ENCODE measurements at places on chromosomes 13 and 19. TPM values are rescaled to one million over a fixed set of nuclear protein-coding genes. Genes with fewer than 3 reads are reported as not detected.

DNA sequence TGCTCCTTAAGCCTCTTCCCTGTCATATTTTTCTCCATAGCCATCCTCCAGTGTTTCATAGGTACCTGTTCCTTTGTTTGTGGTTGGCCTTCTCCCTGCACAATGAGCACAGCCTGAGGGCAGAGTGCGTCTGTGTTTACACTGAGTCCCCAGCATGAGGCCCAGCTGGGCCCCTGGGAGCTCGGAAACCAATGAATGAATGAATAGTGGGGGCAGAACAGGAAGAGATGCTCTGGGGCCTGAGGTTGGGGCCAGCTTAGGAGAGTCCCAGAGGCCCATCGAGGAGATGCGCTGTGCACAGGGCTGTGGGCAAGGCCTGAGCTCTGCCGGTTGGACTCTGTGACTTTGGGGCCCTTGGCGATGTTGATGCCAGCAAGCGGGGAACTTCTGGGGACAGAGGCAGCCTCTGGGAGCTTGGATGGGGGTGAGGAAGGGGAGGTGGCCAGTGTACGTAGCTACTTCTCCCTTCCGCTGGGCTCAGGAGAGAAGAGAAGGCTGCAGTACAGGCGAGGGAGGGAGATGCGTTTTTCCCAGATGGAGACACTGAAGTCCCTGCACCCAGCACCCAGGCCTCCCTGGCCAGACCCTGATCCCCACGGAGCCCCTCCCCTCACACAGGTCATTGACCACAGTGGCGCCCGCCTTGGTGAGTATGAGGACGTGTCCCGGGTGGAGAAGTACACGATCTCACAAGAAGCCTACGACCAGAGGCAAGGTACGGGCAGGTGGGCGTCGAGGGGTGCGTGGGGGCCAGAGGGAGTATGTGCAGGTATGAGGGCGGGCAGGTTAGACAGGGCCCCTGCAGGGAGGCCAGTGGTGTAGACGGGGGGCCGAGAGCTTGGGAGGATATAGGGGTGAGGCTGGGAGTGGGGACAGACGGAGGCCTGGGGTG is 5.1 kb downstream of the TBCB start:
- H3K4me1 ChIP-seq = peaks cover 8% of the 10 kb centered on the region
- DNase-seq = no peak
- H3K4me3 ChIP-seq = no peak overlapping the region
- peaks cover 15% of the 10 kb centered on the region for H3K36me3 ChIP-seq
- H3K27ac ChIP-seq = no peak overlapping the region

DNA sequence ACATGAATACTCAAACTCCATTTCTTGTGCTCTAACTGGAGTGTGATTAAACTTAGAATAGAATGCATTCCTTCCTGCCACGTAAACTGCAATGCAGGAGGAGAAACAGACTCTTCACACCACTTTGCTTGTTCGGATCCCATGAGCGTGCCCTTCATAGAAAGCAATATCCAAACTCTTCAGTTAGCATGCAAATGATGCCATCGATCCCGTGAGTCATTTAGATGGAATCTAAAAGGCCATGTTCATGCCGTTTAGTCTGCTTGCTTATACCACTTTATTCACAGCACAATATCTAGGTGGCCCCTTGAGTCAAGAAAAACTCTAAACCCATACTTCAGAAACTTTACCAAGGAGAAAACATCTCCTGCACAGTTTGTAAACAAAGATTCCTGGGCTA is 225.8 kb downstream of the OXGR1 start:
- H3K27ac ChIP-seq = no peak overlapping the region
- no peaks in the 10 kb centered on the region for H3K36me3 ChIP-seq
- H3K4me1 ChIP-seq = no peaks in the 10 kb centered on the region
- H3K27me3 ChIP-seq = no peaks in the 10 kb centered on the region
- no peak for DNase-seq
- H3K4me3 ChIP-seq = no peak overlapping the region

DNA sequence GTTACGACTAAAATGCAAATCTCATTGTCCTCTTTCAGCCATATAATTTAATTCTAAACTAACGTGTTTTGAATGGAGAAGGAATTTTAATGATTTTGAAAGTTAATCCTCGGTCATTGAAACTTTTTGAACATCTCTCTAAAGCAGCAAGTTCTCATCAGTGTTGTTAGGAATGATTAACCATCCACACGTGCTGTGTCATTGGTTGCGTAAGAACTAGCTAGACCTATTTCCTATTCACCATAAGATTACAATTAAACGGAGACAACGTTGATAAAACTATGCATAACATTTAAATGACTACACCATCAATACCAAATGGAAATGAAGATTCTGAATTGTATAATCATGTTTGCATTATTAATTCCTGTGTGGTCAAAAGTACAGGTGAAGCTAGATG is 155.6 kb upstream of the IRS2 start:
- no peaks in the 10 kb centered on the region for H3K36me3 ChIP-seq
- H3K4me1 ChIP-seq = no peaks in the 10 kb centered on the region
- H3K27me3 ChIP-seq = no peaks in the 10 kb centered on the region
- H3K4me3 ChIP-seq = no peak overlapping the region
- DNase-seq = peak; percentile 7
- no peak overlapping the region for H3K27ac ChIP-seq

DNA sequence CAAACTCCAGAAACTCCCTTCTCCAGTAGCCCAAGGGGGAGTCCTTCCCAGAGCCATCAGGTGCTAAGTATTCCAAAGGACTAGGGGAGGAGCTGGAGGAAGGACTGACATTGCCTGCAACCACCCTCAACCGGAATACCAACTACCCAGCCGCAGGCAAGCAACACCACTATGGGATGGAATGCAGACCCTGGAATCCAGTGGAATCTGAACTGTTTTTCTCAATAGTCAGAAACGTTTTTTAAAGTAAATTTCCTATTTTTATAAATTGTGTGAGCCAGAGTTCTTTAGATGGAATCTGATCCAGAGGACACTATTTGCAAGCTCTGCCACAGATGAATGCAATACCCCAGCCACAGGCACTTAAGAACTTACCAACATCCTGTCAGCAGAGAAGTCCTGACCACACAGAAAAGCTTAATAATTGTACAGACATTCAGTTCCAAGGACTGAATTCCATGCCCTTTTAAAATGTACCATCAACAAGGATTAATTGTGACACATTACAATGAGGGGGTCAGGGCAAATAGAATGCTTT is 92.1 kb downstream of the USP12 start:
- H3K4me1 ChIP-seq = peaks cover 6% of the 10 kb centered on the region
- H3K27ac ChIP-seq = no peak overlapping the region
- DNase-seq = no peak
- H3K36me3 ChIP-seq = no peaks in the 10 kb centered on the region
- no peak overlapping the region for H3K4me3 ChIP-seq
- no peaks in the 10 kb centered on the region for H3K27me3 ChIP-seq

Gene KCNRG
- total RNA-seq = 0.69 TPM

- H3K36me3 ChIP-seq = no peaks in the 10 kb centered on the region
- no peaks in the 10 kb centered on the region for H3K27me3 ChIP-seq
- no peaks in the 10 kb centered on the region for H3K4me1 ChIP-seq
Observed at GRCh38 chr19:16266586-16266942, 58.1 kb upstream of the KLF2 start.

GRCh38 chr13:30169442-30169841 is 137.9 kb downstream of the KATNAL1 start:
- DNase-seq = no peak
- H3K4me1 ChIP-seq = no peaks in the 10 kb centered on the region
- no peak overlapping the region for H3K4me3 ChIP-seq
- no peak overlapping the region for H3K27ac ChIP-seq
- H3K36me3 ChIP-seq = no peaks in the 10 kb centered on the region

DNA sequence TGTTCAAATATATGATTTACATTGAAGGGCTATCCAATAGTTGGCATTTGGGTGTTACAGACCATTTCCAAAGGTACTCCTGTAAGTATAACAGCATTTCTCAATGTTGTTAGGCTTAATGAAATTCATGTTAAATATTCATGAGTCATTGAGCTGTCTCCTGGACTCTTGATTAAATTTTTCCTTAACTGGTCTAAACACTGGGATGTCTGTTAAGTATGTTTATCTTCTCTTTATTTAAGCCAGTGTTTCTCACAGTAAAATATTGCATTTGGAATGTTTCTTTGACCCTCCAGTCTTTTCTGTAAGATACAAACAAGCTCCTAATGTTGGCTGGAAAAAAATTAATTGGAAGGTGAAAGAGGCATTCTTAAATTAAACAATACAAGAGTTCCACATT is 402.5 kb upstream of the HTR2A start:
- no peaks in the 10 kb centered on the region for H3K36me3 ChIP-seq
- H3K4me1 ChIP-seq = no peaks in the 10 kb centered on the region

GRCh38 chr13:80668452-80668851 is 327.5 kb upstream of the SPRY2 start:
- no peak overlapping the region for H3K27ac ChIP-seq
- H3K4me3 ChIP-seq = no peak overlapping the region
- DNase-seq = no peak
- no peaks in the 10 kb centered on the region for H3K36me3 ChIP-seq

DNA sequence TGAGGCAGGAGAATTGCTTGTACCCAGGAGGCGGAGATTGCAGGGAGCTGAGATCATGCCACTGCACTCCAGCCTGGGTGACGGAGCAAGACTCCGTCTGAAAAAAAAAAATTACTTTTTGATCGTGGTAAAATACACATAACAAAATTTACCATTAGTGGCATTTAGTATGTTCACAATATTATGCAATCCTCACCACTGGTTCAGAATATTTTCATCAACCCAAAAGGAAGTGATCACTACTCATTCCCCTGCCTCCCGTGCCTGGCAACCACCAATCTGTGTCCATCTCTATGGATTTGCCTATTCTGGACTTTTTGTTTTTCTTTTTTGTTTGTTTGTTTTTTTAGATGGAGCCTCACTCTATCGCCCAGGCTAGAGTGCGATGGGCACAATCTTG is 1.2 kb upstream of the PALM3 start:
- DNase-seq = no peak
- no peak overlapping the region for H3K27ac ChIP-seq
- H3K27me3 ChIP-seq = no peaks in the 10 kb centered on the region
- no peak overlapping the region for H3K4me3 ChIP-seq
- H3K4me1 ChIP-seq = peaks cover 7% of the 10 kb centered on the region

Gene FBN3
- 0.44 TPM for total RNA-seq

Gene TTC9B
- total RNA-seq = not detected

Gene MCF2L
- total RNA-seq = 61.9 TPM

Gene SPACA4
- total RNA-seq = not detected

DNA sequence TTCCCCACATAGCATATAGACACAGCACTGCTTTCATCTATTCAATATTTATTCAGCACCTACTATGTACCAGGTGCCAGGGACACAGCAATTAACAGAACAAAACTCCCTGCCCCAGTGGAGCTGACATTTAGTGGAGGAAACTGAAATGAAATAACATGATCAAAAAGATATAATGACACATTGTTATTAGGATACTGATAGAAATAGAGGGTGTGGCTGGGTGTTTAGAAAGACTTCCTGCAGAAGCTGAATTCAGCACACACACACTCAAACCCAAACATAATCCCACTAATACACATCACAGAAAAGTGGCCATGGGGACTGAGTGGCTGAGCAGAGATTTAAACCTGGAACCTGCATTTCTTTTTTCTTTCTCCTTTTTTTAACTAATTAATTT is 3.8 kb upstream of the CDC37 start:
- no peak for DNase-seq
- H3K36me3 ChIP-seq = no peaks in the 10 kb centered on the region
- H3K4me1 ChIP-seq = no peaks in the 10 kb centered on the region

DNA sequence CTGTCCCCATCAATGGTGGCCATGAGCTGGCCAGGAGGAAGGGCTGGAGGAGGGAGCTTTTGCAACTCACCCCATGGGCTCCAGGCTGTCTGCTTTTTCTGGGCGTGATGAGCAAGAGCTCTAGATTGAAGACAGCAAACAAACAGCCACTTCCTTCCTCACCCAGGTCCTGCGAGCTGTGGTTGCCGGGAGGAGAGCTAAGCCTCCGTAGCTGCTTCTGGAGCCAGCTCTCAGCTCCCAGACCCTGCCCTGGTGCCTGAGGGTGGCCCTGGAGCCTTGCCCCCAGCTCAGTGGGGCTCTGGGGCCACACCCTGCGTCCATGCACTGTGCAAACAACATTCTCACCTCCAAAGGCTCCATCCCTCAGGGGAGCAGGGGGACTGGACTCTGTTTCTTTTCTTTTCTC is 6.2 kb downstream of the MYO1F start:
- H3K27me3 ChIP-seq = no peaks in the 10 kb centered on the region
- H3K4me3 ChIP-seq = no peak overlapping the region
- H3K27ac ChIP-seq = no peak overlapping the region
- H3K4me1 ChIP-seq = no peaks in the 10 kb centered on the region
- no peaks in the 10 kb centered on the region for H3K36me3 ChIP-seq

Gene TLE6
- 3.7 TPM for total RNA-seq

Gene MAP2K2
- 105 TPM for total RNA-seq

- H3K27me3 ChIP-seq = no peaks in the 10 kb centered on the region
- no peaks in the 10 kb centered on the region for H3K36me3 ChIP-seq
- DNase-seq = peak; percentile 20
- no peaks in the 10 kb centered on the region for H3K4me1 ChIP-seq
- no peak overlapping the region for H3K27ac ChIP-seq
Observed at GRCh38 chr13:51920267-51920666, 58.5 kb downstream of the CCDC70 start.

GRCh38 chr13:43432958-43433357 is 353.8 kb downstream of the ENOX1 start:
- no peaks in the 10 kb centered on the region for H3K27me3 ChIP-seq
- DNase-seq = no peak
- H3K36me3 ChIP-seq = no peaks in the 10 kb centered on the region
- no peaks in the 10 kb centered on the region for H3K4me1 ChIP-seq
- no peak overlapping the region for H3K4me3 ChIP-seq

Gene SLC17A7
- 1.4 TPM for total RNA-seq

- H3K36me3 ChIP-seq = no peaks in the 10 kb centered on the region
- no peak overlapping the region for H3K27ac ChIP-seq
- no peaks in the 10 kb centered on the region for H3K27me3 ChIP-seq
- DNase-seq = peak; percentile 61
- no peak overlapping the region for H3K4me3 ChIP-seq
- H3K4me1 ChIP-seq = no peaks in the 10 kb centered on the region
Observed at GRCh38 chr19:53659292-53659691, 27.5 kb downstream of the DPRX start.

DNA sequence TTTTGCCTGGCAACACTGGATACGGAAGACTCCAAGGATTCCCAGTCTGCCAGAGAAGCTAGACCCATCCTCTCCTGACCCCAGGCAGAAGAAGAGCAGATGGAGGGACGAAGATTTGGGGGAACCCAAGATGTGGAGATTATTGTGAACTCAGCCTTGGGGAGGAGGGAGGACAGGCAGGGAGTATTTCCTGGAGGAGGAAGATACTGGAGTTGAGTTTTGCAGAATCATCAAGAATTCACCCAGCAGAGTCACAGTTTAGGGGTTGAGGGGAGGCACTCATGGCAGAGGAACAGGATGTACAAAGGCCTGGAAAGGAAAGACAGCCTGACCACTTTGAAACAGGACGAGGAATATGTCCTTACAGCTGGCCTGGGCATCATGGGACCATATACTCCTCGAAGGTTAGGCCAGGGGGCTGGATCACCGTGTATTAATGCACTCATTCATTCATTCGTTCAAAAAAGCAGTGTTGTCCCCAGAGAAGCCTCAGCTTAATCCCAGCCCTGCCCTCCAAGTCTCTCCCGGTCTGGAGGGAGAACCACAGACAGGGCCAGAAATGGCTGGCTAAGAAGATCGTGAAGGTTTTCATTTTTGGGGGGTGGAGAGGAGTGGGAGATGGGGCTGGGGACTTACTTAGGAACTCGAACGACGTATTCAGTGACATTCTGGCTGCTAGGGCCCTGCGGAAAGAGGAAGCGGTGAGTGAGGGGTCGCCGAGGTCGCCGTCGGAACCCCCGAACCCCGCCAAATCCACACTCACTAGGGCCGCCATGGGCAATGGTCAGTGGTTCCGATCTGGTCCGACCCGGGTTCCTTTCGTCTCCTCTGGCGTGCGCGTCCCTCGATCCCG is 517 bp downstream of the GTF2F1 start:
- peaks cover 24% of the 10 kb centered on the region for H3K36me3 ChIP-seq
- H3K4me3 ChIP-seq = peak overlapping the region; percentile 90
- H3K4me1 ChIP-seq = peaks cover 14% of the 10 kb centered on the region

Measured in kidney (tissue), 22 donors.